KG1 (cell line): ENCODE measurements at places on chromosomes 6 and 20.

DNA sequence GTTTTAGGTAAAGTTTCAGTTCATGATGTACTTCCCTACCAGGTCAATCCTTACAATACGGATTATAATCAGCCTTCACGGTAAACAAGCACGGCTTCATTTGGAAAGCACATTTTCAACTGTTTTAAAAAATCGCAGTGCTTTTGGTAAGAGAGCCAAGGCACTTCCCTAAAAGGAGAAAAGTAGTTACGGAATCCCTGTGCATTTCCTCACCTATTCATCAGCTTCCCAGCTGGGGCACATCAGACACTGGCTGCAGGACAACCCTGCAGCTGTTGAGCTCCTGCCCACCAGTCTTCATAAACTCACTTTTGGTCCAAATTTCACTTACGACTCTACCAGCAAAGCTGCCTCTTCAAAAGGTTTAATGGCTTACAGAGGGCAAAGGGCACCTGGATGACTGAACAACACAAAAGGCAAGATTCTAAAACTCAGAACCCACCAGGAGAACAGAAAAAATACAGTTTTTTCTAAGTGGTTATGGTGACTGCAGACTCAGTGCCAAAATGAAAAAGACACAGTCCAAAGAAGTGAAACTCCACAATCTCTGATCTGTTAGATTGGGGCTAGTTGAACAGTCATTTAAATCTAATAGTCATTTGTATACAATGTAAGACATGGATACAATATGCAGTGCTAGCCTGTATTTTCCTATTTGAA, 7.5 kb downstream of the SNX5 start:
- no peak for DNase-seq

DNA sequence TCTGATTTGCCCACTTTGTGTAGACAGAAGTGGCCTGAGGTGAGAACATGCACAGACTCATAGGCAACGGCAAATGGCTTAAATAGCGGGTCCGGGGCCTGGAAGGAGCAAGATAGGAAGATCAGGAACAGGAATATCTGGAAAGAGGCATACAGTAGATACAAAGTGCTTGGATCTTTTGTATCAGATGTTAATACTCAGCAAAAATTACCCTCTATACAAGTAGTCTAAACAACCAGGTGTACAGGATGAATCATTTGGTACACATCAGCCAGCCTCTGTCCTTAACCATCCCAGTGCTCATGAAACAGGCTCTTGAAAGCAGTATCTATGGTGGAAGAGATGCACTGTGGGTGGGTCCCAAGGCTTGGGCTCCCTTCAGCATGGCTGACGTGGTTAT, 28.9 kb upstream of the HLA-C start:
- DNase-seq: no peak

DNA sequence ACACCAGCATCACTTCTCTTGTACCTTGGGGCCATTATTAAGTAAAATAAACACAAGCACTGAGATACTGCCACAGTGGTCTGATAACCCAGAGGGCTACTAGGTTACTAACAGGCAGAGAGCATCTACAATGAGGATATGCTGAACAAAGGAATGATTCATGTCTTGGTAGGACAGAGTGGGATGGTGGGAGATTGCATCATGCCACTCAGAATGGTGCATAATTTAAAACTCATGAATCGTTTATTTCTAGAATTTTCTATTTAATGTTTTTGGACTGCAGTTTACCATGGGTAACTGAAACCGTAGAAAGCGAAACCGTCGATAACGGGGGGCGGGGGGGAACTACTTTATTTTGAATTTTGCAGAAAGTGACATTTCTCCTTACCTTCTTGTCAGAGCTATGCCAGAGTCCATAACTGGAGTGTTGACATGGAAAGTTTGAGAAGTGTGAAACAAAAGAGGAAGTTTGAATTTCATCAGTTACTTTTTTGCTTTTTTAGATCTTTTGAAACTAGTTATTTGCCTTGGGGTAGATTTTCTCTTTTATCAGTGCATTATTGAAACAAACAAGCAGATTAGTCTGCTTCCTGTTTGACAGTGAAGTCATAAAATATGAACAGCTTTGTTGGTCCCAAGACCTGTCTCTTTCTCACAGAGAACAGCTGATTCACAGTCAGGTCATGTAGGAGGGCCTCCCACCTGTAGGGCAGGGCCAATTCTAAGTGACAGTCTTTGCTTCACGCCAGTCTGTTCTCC, 124.9 kb downstream of the KLHL32 start:
- no peak for DNase-seq

GRCh38 chr6:26403893-26404292, 1.8 kb downstream of the BTN3A1 start:
- no peak for DNase-seq

DNA sequence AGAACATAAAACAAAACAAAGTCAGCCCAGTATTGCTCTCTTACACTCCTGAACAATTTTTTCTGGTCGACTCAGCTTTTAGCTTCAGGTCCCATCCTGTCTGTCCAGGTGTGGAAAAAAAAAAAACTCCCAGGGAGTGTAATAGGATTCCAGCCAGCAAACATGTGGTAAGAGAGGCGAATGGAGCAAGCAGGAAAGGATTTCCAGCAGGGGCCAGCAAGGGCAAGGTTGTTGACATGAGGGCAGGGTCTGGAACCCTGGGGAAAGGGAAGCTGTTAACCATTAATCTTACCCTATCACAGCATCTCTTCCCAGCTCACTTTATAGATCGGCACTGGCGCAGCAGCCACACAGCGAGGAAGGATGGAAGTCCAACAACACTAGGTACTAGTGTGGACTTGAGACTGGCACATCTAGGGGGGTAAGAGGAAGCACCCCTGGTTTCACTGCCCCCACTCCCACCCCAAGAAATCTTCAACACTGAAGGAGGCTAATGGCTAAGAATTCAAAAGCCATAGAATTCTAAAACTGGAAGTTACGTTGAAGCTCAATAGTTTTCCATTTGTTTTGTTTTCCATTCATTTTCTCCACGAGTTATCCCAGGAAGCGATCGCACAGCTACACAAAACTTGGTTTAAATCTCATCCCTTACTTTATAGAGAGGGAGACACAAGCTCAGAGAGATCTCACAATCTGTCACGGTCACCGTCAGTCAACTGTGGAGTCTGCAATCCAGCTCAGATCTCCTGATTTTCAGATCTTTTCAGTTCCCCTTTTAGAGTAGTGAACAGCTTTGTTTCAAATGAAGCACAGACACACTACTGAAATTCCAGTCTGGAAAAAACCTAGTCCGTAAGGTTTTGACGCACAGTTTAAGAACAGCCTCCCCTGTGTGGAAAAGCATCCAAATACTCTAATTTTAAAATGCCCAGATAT, 53.3 kb downstream of the SLC22A23 start:
- no peak for DNase-seq

DNA sequence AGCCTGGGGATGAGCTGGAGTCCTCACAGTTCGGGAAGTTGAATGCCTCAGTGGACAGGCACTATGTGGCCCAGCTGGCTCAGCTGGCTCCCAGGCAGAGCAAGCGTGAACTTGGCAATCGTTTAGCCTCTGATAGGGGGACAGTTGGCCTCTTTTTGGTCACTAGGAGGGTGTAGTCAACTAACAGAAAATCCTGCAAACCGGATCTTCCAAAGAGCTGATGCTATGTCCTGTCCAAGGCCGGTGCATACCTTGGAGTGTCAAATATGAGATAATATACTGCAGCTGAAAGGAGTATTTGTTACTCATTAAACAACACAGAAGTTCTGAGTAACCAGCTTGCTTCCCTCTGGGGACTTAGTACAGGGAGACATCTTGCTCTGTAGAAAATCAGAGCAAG, 126.2 kb upstream of the EXOC2 start:
- DNase-seq: no peak

GRCh38 chr20:57814529-57814928, 104.7 kb upstream of the PMEPA1 start:
- DNase-seq: no peak

- no peak for DNase-seq
Measured at GRCh38 chr6:108476376-108476775, 84.3 kb upstream of the FOXO3 start.

GRCh38 chr6:81997090-81997926, 244.8 kb upstream of the TENT5A start:
- DNase-seq: no peak

DNA sequence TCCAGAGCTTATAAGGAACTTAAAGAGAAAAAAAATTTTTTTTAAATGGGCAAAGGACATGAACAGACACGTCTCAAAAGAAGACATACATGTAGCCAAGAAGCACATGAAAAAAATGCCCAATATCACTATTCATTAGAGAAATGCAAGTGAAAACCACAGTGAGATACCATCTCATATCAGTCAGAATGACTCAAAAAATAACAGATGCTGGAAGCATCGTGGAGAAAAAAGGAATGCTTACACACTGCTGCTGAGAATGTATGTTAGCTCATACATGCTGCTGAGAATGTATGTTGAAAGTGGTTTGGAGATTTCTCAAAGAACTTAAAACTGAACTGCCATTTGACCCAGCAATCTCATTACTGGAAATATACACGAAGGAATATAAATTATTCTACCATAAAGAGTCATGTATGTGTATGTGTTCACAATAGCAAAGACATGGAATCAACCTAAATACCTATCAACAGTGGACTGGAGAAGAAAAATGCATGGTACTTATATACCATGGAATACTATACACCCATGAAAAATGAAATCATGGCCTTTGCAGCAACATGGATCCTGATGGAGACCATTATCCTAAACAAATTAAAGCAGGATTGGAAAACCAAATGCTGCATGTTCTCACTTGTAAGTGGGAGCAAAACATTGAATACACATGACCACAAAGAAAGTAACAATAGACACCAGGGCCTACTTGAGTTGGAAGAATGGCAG, 5.2 kb downstream of the OR11A1 start:
- no peak for DNase-seq

- no peak for DNase-seq
Measured at GRCh38 chr6:90859612-90860011, 272.7 kb upstream of the MAP3K7 start.

DNA sequence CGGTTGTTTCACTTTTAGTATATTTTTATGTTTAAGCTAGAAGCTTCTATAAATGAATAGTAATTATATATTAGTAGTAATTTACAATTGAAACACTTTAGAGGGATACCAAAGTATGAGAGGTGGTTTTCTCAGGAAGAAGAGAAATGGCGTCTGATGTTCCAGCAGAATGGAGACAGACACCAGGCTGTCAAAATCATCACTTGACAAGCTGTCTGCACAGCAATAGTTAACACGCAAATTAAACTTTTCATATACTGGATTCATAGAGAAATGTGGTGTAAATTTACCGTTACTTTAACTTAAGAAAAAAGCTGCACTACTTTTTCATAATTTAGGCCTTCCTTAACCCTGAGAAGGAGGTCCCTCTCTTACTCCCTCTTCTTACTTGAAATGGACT, 82.6 kb downstream of the FAM217A start:
- DNase-seq: no peak

- DNase-seq: no peak
Measured at GRCh38 chr20:37172836-37173235, 6.3 kb upstream of the RPN2 start.

DNA sequence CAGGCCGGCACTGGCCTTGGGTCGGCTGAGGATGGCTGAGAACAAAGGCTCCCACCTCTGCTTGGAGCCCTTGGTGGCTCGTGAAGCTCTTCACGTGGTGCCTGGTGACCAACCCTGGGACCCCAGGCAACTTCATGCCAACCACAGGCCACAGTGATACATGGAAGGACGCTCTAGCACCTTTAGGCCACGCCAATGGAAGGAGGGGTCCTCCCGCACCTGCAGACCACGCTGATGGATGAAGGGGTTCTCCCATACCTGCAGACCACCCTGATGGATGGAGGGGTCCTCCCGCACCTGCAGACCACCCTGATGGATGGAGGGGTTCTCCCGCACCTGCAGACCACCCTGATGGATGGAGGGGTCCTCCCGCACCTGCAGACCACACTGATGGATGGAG, 62.5 kb downstream of the ERMARD start:
- DNase-seq: no peak

GRCh38 chr20:37980876-37981275, 52.4 kb downstream of the TTI1 start:
- no peak for DNase-seq

GRCh38 chr6:80862756-80863155, 756.3 kb downstream of the BCKDHB start:
- DNase-seq: no peak

- no peak for DNase-seq
Measured at GRCh38 chr6:46042355-46042999, 26.8 kb upstream of the CLIC5 start.

DNA sequence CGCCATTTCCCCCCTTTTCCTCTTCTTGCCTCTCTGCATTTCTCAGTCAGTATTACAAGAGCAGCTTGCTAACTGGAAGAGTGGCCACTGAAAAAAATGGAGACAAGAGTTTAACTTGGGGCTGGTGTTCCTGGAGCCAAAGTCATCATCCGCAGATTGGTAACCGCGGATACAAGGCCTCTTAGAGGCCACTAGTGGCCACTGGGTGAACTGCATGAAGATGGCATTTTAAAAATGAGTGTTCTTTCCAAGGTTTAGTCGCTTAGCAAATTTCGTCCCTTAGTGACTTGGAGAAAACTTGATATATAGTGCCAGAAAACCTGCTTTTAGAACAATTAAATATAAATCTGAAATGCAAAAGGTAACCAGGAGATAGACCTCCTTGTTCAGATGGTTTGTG, 4.8 kb downstream of the F13A1 start:
- no peak for DNase-seq

DNA sequence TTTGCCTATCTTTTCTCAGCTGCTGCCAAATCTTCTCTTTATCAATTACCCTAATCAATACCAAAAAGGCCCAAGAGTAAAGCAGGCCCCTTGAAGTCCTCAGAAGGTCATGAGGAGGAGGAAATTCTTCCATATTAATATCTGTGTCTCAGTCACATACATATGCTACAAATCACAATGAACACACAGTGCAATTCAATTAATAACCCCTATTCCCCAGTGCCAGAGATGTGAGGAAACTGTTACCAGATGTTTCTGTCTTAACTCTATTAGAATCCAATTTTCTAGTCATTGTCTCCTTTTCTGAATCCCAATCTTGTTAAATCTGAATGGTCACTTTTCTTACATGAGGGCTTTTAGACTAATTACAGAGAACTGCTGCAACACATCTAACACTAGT, 45.9 kb upstream of the SLC2A12 start:
- no peak for DNase-seq

GRCh38 chr20:31593221-31594001, 11.7 kb upstream of the ID1 start:
- no peak for DNase-seq

DNA sequence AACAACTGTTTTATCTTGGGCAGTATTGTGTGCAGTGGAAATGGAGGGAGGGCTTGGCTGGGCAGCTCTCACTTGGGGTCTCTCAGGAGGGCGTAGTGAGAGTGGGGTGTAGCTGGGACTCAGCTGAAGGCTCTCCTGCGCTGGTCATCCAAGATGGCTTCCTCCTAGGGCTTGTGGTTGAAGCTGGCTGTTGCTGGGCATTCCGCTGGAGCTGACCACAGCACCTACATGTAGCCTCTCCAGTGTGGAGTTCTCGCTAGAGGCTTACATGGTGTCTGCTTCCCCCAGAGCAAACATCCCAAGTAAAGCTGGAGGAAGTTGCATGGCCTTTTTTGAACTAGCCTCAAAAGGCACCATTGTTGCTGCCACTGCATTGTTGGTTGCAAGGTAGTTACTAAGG, 344.1 kb upstream of the MARCKS start:
- DNase-seq: no peak
